ENCODE measurements at places on chromosomes 7 and 10.

GRCh38 chr10:101301111-101301731, 52.7 kb upstream of the BTRC start:
- no peak for DNase-seq

- DNase-seq: no peak
These were observed 43.7 kb downstream of the HIF1AN start for GRCh38 chr10:100579261-100580090.

GRCh38 chr10:48691812-48692528, 7.3 kb downstream of the WDFY4 start:
- no peak for DNase-seq

- no peak for DNase-seq
These were observed 638 bp downstream of the IQCE start for GRCh38 chr7:2559283-2559950.

GRCh38 chr7:129634361-129635034, 23.0 kb downstream of the NRF1 start:
- no peak for DNase-seq

GRCh38 chr7:133941496-133941895, 185.6 kb upstream of the LRGUK start:
- DNase-seq: no peak

- no peak for DNase-seq
These were observed 2.2 kb upstream of the MYL10 start for GRCh38 chr7:101631224-101631714.

DNA sequence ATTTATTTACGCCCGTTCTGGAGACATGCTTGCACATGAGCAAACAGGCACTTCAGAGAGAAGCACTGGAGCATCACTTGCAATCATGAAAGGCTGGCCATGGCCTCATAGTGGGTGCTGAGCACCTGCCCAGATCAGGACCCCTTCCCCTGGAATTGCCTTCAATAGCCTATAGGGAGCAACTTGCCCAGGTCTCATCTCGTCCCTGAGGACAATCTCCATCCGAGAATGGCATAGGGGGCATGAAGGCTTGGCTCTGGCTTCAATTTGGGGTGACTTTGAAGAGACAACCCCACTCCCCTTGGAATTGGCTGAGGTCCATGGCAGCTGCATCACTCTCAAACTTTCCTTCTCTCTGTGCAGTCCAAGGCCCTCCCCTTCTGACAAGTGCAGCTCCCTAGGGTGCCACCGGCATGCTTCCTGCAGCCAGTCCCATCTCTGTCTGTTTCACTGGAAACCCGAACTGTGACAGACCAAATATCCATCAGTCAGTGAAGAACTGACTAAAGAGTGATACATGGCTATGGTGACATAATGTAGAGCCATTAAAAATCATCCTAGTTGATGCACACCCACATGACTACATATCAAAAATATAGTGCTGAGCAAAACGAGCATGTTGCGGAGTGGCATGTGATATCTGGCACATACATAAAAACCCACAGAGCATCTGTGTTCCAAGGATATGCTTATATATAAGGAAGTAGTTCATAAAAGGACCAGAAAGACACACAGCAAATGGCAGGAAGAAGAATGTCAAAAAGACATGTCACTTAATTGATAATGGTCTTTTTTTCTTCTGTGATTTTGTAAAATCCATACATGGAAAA, 12.4 kb downstream of the GDF2 start:
- DNase-seq: no peak

- no peak for DNase-seq
These were observed 81.6 kb upstream of the ANLN start for GRCh38 chr7:36308031-36308430.

GRCh38 chr10:75181073-75181472, 29.5 kb upstream of the VDAC2 start:
- no peak for DNase-seq

- DNase-seq: no peak
These were observed 15.4 kb downstream of the PTPRN2 start for GRCh38 chr7:158572000-158572828.

- no peak for DNase-seq
These were observed 24.5 kb upstream of the EEPD1 start for GRCh38 chr7:36128448-36129047.

DNA sequence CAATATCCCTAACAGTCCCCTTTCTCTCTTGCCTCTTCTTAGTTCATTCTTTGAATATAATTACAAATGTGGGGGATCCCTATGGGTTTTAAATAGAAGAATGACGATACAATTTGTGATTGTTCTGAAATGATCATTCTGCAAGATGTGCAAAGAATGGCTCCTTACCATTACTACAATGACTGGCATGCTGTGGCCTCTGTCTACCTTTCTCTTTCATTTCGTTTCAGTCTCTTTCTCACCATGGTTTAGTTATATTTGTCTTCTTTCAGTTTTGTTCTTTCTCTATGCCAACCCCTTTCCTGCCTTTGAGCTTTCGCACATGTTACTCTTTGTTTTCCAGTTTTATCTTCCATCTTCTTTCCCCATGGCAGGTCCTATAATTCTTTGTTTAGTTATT, 176.5 kb downstream of the SUGCT start:
- no peak for DNase-seq

- DNase-seq: no peak
These were observed 301.9 kb downstream of the AHR start for GRCh38 chr7:17600340-17600752.

- no peak for DNase-seq
These were observed 104.6 kb upstream of the SFMBT2 start for GRCh38 chr10:7515439-7515838.

DNA sequence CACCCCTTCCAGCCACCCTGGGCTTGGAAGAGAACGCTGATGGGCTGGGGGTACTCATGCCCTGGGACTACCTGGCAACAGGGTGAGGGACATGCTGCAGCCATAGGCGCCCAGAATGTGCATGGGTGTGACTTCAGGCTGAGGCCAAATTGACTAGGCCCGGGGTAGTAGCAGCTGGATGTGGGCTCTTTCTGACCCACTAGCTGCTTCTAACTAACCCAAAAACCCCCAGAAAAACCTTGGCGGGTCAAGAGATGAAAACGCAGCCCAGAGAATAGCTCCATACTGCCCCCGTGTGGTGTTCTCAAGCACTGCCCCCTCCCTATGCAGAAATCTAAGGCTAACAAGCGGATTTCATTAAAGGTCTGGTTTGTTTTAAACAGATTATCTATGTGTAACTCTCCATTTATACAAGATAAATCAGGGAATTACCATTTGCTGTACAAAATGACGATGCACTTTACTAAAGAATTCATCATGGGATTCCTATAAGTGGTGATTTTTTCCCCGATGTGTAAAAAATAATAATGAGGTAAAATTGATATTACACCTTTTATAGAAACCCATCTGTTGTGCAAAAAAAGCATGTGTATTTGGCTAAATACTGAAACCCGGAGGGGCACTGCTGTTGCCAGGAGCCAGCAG, 4.2 kb downstream of the SMARCD3 start:
- peak; percentile 5 for DNase-seq

- DNase-seq: peak; percentile 53
These were observed 5.4 kb upstream of the ZFYVE27 start for GRCh38 chr10:97731346-97732051.

GRCh38 chr7:108253275-108254044, 123.3 kb upstream of the LAMB4 start:
- DNase-seq: no peak

DNA sequence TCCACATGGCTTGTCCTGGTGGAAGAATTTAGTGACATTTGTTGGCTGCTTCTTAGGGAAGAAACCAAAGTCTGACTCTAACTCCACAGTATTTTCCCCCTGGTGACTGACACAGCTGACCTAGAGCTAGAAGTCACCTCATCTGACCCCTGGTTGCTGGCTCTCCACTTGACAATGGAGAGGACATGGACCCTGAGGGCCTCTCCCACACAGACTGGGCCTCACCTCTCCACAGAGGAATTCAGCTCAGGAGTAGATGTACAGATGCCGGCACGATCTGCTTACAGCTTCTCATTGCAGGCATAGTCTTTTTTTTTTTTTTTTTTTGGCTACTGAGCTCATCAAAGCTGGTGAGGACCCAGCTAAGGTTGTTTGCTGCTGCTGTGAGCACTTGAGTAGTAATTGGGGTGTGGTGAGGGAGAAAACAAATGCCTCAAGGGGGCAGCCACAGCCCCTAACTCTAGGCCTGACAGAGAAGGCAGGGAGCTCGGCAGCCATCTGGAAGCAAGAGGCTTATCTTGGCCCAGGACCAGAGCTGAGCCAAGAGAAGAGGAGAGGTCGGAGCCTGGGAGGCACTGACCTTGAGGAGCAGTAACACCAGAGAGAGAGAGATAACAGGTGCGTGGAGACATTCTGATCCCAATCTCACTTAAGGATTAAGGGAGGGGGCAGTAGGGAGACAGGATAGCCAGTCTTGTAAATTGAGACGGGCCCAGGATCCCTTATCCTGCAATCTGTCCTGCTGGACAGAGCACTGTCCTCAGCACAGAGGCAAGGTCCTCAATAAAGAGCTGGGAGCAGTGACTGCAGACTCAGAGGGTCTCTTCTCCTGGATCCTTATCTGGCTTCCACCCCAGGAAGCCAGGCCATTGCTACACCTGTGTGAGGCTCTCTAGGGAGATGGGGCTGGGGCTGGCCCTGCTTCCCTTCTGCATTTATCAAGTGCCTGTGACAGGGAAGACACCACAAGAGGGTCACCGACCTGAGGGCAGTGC, 9.4 kb downstream of the PRSS58 start:
- no peak for DNase-seq

DNA sequence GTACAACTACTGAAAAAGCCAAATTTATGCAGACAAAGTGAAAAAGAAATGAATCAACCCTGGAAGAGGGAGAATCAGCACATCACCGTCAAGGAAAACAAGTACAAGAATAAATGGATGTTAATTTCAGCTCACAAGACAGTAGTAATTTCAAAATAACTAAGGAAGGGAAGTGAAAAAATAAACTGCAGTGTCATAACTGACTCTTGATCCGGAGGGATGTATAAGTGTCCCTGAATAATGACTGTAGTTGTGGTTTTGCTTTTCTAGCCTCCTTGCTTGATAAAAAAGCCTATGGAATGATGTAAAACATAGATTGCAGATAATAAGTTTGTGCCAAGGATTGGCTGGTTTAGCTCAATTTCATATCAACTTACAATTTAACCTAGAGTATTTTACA, 721.1 kb upstream of the C7orf33 start:
- DNase-seq: no peak

GRCh38 chr10:119860866-119861607, 11.6 kb downstream of the MCMBP start:
- no peak for DNase-seq

- DNase-seq: no peak
These were observed 23.9 kb upstream of the LEP start for GRCh38 chr7:128217030-128217805.

DNA sequence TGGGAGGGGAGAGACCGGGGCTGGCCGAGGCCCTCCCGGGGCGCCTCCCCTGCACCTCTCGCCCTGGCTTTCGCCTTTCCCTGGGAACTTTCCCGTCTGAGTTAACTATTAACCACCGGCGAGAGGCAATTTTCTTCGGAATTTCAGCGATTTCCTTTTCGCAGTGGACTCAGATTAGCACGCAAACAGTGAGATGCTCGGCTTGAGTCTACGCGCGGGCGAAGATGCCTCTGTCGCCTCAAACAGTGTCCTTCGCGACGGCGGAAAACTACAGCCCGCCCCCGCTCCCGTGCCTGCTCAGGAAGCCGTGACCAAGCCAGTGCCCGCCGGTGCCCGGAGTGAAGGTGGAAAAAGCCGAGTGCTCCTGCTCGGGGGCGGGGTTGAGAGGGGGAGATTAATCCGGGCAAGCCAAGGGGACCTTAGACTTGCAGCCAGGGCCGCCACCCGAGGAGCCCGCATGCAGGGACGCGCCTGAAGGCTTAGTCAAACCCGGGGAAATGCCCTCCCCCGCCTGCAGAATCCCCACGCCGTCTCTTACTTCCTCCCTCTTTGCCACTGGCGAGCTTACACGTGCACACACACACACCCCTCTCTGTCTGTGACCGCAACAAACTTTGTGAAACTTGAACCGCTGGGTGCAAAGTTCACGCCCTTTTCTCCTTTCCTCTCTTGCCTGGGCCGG, 14.5 kb upstream of the PAX2 start:
- no peak for DNase-seq

Measured in stimulated activated naive CD4-positive, alpha-beta T cell (primary cell).